ENCODE measurements at places on chromosomes 11 and 22.

DNA sequence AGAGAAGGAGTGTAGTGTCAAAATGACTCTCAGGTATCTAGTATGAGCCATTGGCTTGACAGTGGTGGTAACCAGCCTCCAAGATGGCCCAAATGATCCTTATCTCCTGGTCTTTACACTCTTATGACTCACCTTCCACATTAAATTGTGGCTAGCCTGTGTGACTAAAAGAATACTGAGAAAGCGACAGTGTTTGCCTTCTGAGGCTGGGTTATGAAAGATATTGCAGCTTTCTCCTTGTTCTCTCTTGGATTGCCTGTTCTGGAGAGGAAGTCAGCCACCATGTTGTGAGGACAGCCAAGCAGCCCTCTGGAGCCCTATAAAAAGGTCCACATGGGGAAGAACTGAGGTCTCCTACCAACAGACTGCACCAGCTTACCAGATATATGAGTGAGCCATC lies 15.8 kb downstream of the C11orf71 start:
- DNase-seq, result no peak

- DNase-seq, result no peak
Observed at GRCh38 chr11:73156686-73157085, 14.6 kb upstream of the FCHSD2 start.

DNA sequence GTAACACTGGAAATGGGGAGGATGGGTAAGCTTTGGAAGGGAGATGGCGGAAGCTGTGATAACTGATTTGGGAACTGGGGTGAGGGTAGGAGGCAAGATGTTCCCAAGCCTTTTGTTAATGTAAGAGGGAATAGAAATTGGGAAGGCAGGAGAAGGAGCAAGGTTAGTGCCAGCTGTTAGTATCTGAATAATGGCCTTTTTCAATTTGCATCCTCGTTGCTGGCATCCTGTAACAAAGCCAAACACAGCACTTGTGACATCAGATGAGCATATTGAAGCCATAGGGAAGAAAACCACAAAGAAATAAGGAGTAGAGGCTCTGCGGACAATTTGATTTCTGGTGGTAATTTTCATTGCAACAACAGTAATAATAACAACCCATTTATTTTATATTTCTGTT lies 70.9 kb upstream of the CLMP start:
- DNase-seq, result no peak

GRCh38 chr22:39418696-39419095 lies 19.1 kb downstream of the TAB1 start:
- DNase-seq, result no peak

GRCh38 chr11:57560146-57560545 lies 7.3 kb downstream of the UBE2L6 start:
- DNase-seq, result no peak

- no peak for DNase-seq
Observed at GRCh38 chr11:129386795-129387397, 11.2 kb downstream of the BARX2 start.

GRCh38 chr22:38471237-38471636 lies 3.3 kb downstream of the KDELR3 start:
- DNase-seq, result no peak

- DNase-seq, result no peak
Observed at GRCh38 chr22:36900225-36900624, 13.2 kb upstream of the CSF2RB start.

- DNase-seq, result no peak
Observed at GRCh38 chr11:46649180-46649738, 31.9 kb downstream of the ATG13 start.

GRCh38 chr22:27927608-27928007 lies 8.6 kb upstream of the PITPNB start:
- no peak for DNase-seq

GRCh38 chr11:124736736-124737135 lies 3.0 kb upstream of the NRGN start:
- no peak for DNase-seq

All from stimulated activated CD8-positive, alpha-beta memory T cell treated with anti-CD3 and anti-CD28 coated beads, Interleukin-4, amount 100 ng/mL, for 1 hour (primary cell).